Stimulated activated CD8-positive, alpha-beta memory T cell treated with anti-CD3 and anti-CD28 coated beads, Interleukin-4, amount 100 ng/mL, for 4 hours (primary cell): ENCODE measurements at places on chromosomes 7 and 10.

GRCh38 chr7:107345898-107346297 is 124.0 kb upstream of the GPR22 start:
- no peak for DNase-seq

- DNase-seq: no peak
Measured at GRCh38 chr7:79398138-79398749, 55.2 kb downstream of the MAGI2 start.

DNA sequence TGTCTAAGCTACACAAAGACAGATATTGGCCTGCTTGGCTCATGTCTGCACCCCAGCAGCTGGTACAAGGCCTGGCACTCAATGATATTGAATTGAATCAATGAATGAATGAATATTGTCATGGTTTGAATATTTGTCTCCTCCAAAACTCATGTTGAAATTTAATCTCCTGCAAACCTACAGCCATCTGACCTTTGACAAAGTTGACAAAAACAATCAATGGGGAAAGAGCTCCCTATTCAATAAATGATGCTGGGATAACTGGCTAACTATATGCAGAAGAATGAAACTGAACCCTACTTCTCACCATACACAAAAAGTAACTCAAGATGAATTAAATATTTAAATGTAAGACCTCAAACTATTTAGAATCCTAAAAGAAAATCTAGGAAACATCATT is 144.7 kb downstream of the CYP26A1 start:
- DNase-seq: no peak

DNA sequence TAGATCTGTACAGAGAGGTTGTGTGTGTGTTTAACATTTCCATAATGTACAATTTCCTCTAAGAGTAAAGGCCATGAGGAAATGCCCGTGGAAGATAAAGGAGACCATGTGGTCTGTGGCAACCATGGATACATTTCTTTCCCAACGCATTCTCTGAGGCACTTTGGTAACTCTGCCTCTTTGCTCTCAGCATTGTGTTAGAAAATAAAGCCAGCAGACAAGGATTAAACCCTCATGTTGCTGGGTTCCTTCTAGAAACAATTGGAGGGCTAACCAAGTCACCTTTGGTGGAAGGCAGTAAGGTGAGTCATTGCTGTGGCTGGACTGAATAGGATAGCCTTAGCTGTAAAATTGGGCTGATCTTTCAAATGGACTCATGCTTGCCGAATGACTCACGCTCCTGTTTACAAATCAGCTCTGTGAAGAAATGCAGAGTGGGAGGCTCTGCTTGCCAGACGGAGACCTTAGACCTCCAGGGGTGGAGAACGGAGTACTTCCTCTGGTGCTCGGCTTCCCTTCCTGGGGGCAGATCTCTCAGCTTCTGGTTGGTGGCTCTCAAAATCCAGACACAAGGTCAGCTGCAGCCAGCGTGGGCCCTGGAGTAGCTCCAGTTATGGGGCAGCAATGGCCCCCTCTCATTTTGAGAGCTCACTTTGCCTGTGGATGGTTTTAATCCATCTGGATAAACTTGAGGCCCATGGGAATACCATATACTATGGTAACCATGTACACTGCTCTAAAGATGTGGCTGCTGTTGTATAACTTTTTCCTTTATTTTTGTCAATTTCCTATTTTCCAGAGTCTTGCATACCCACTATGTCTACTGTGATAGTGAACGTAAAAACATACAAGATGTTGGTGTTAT is 137.3 kb downstream of the TCF7L2 start:
- DNase-seq: no peak

DNA sequence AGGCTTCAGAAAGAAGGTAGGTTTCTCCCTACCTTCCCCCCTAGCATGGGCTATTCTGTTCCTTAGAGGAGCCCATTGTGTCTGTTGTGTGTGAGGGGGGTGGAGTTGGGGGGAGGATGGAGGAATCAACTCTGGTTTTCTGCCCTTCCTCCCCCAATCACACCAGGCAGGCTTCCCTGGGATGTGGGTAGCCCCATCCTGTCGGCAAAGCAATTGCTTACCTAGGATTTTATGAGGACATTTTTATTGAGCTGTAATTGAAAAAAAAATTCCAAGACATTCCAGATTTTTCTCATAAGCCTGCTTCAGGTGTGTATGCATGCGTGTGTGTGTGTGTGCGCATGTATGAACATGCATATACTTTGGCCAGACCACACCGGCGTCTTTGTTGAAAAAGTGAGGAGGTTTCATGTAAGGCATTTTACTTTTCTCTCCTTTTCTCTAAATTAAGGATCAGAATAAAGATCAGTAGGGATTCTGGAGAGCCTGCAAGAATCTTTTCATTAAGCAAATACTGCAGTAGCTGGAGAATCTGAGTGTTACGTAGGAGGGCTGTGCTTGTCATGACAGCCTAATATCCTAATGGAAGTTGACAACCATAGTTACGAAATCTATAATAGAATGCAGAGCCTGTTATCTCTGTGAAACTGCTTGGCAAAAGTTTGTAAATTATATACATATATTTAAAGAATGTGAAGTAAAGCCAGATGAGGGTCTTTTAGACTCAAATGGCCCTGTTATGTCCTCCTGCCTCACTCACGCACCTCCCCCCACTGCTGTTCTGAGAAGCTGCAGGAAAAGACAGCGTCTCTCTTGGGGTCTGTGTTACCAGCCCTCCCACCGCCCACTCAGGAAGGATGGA is 27.3 kb upstream of the SAMD8 start:
- DNase-seq: no peak

GRCh38 chr10:22016046-22016705 is 12.6 kb upstream of the DNAJC1 start:
- no peak for DNase-seq

GRCh38 chr7:1158203-1159126 is 1.5 kb downstream of the ZFAND2A start:
- DNase-seq: no peak

DNA sequence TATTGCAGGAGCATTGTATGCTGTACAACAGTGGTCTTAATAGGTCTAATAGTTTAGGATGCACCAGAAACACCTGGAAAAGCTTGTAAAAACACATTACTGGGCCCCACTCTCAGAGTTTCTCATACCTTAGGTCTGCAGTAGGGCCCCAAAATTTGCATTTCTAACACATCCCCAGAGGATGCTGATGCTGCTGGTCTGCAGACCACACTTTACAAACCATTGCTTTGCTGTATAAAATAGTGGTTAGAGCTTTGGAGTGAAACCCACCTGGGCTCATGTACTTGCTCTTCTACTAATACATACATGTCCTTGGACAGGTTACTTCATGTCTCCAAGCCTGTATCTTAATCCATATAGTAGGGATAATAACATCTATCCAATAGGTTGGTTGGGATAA is 279.7 kb downstream of the GRM8 start:
- no peak for DNase-seq

DNA sequence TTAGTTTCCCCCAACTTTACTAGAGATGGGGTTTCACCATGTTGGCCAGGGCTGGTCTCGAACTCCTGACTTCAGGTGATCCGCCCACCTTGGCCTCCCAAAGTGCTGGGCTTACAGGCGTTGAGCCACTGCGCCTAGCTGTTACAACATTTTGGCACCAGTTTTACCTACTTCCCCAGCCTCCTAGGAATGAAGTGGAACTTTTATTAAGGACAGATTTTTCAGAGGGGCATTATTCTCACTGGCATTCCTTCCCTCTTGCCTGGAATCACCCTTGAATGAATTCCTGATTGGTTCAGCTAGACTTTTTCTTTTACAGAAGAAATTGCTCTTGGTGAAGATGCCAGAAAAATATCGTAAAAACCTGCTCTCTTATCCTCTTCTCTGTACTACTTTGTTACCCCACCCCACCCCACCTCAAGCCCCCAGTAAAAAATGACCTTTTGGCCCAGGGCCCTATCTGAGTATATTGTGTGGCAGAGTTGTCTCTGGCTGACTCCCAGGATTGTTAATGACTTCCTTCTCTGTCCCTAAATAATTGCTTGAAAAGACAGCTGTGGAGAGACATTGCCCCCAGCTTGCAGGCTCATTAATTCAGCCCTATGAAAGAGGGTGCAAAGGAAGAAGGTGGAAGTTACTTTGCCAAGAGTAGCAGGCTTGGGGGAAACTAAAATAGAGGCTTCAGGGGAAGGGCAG is 189.6 kb downstream of the AUTS2 start:
- no peak for DNase-seq

- no peak for DNase-seq
Measured at GRCh38 chr7:24365606-24366005, 81.6 kb downstream of the NPY start.

DNA sequence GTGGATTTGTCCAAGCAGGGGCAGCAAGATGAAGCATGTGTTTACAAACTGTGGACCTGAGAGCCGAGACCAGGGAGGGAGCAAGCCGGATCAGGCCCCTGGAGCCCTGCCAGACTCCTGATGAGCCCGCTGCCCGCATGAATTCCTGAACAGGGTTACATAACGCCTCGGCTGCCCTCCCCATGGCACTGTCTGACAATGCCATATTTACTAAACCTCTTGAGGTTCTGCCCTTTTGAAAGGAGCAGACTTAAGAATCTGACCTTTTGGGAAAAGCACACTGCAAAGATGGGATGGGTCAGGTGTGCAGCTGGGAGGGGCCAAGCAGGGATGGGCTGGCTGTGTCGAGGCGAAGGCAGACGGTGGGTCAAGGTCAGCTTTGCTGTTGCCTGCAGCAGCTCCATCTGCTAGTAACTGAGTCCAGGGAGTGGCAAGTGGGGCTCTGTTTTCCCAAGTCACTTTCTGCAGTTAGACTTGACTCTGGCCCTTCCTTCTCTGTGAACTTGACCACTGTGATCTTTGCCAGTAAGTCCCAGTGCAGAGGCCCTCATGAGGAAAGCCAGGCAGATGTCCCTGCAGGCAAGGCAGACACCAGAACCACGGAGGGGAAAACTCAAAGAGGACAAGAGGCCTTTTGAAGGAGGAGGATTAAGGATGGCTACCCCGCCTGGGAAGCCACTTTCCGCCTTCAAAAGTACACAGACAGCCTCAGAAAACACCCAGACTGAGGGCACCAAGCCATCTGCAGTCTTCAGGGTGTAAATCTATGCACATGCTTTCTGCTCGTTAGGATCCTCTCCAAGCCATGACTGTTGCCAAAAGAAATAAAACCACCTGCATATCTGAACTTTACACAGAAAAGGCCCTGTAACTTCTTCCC is 175.8 kb downstream of the TNS3 start:
- DNase-seq: no peak

DNA sequence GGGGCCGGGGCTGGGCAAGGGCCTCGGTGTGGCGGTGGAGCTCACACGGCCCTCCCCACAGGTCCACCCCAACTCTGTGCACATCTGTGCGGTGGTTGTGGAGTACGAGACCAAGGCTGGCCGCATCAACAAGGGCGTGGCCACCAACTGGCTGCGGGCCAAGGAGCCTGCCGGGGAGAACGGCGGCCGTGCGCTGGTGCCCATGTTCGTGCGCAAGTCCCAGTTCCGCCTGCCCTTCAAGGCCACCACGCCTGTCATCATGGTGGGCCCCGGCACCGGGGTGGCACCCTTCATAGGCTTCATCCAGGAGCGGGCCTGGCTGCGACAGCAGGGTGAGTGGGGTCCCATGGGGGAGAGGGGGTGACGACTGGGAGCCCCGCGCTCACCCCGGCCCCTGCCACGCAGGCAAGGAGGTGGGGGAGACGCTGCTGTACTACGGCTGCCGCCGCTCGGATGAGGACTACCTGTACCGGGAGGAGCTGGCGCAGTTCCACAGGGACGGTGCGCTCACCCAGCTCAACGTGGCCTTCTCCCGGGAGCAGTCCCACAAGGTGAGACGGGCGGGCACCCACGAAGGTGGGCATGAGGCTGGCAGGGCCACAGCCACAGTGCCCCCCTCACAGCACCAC is 8.8 kb downstream of the TMEM120A start:
- DNase-seq: no peak

DNA sequence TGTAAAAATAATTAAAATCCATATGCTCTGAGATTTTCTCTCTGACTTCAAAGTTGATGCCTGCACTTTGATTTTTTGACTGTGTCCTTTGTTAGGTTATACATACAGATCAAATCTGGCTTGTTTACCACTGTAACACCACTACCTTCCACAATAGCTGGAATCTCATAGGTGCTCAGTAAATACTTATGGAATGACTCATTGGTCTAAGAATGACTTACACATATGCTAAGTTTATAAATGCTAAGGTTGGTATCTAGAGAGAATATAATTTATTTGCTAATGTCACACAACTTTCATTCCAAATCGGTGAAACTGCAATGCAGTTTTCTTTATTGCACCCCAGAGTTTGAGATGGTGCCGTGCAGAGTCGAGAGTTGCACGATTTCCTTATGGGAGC is 578.5 kb downstream of the SH2D4B start:
- no peak for DNase-seq

DNA sequence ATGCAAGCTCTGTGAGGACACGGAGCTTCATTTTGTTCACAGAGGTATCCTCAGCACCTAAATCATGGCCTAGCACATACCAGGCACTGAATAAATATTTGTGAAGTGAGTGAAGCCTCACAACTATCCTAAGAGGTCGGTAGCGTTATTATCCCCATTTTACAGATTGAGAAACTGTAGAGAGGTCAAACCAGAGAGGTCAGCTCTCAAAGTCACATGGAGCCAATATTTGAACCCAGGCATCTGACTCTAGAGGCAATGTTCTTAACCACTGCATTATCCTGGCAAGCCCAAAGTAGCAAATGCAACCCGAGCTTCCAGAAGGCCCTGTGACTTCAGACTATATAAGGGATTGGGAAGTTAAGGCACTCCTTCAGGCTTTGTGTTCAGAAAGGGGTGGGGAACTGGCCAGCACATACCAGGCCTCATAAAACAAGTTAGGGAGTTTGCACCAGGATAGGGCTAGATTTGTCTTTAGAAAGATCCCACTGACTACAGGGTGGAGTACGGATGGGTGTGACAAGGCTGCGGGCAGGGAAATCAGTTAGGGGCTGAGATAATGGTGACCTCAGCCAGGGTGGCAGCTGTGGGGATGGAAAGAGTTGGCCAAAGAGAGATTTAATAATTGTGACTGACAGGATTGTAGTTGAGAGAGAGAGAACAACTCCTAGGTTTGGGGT is 101.4 kb downstream of the TBXAS1 start:
- no peak for DNase-seq

GRCh38 chr7:46654546-46655443 is 733.7 kb upstream of the IGFBP3 start:
- no peak for DNase-seq

GRCh38 chr7:16260236-16260728 is 161.1 kb downstream of the CRPPA start:
- no peak for DNase-seq

GRCh38 chr7:25171071-25171470 is 46.0 kb upstream of the CYCS start:
- no peak for DNase-seq

DNA sequence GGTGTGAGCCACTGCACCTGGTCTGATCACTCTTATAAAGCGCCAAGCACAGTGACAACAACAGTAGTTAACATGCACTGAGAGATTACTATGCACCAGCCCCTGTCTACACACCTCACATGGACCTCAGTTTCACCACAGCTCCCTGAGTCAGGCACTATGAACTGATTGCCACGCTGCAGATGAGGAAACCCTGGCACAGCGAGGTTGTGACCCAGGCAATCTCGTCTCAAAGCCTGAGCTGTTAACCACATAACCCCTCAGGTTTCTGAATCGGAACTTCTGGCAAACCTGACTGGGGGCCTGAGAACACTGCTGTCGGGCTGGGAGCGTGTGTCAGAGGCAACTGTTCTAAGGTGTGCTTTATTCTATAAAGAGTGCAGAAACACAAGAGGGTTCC is 150.8 kb downstream of the RNF216 start:
- DNase-seq: peak; percentile 15

GRCh38 chr7:33702514-33703054 is 202.8 kb upstream of the BMPER start:
- no peak for DNase-seq

GRCh38 chr10:76403912-76404311 is 972.5 kb downstream of the LRMDA start:
- DNase-seq: no peak
